ENCODE measurements at places on chromosomes 11 and 22.

DNA sequence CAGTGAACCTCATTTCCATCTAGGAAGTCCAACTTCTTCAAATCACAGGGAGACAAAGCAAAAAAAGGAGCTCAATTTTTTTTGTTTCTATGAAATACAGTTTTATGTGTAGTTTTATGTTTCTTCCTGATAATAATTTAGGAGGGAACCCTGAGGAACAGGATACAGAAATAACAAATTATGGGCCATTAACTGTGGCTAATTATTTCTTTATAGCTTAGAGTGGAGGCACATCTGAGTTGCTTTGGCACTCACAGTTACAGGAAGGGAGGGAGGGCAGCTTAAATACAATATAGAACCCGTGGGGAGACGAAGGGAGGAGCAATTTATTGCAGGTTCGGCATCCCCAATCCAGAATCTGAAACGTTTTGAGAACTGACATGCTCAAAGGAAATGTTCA, 37.1 kb upstream of the HORMAD2 start:
- no peak for DNase-seq

GRCh38 chr22:46592390-46592872, 27.8 kb upstream of the GRAMD4 start:
- DNase-seq = no peak

DNA sequence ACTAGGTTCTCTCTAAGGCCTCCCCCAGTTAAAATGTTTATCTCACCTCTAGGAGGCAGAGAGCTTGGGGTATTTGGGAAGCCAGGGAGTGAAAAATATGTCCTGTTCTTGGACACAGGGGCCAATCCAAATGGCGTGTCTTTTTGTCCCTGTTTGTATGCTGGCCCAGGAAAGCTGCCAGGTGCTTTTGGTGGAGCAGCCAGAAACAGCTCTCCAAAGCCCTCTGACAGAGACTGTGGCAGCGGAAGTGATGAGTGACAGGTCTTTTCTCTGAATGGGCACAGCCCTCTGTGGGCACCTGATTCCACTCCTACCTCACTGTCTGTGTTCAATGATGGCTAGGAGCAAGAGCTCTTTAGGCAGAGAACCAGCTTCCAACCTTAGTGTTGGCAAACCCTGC, 106.4 kb upstream of the KIRREL3 start:
- no peak for DNase-seq

DNA sequence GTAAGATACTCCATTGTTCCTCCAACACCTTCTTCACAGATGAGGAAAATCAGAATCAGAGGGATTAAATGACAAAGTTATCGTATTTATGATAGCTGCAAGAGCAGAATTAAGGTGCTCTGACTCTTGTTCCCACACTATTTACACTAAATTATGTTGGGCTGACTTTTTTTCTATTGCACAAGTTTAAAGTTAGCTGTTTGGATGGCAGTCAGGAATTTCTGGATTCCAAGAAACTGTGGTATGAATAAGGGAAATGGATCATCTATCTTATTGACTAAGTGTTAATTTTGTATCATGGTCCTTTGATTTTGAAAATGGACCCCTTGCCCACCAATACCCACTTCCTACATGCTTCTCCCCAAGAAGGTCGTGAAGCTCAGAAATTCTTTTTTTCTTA, 19.9 kb upstream of the APOA1 start:
- DNase-seq = no peak

- no peak for DNase-seq
These were observed 491.3 kb downstream of the BUD13 start for GRCh38 chr11:116281173-116282160.

- no peak for DNase-seq
These were observed 454.6 kb downstream of the SOX6 start for GRCh38 chr11:15901790-15902189.

DNA sequence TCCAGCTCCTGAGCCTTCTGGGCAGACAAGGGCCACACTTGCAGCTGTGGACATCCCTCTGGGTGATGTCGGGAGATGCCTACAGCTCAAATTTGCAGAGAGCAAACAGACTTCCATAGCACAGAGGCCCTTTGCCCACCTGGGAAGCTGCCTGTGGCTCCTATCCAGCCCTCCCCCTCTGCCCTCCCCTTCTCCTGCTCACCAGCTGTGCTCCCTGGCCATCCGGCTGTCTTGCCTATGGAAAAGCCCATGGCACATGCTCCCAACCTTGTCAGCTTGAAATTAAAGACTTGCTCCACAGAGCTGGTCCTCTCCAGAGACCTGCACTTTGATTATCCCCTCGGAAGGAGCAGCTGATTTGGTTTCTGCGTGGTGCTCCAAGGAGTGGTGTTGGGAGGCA, 118.9 kb upstream of the NECTIN1 start:
- no peak for DNase-seq

- DNase-seq = no peak
These were observed 39.2 kb upstream of the DMC1 start for GRCh38 chr22:38608992-38609750.

GRCh38 chr11:68371171-68372041, 59.0 kb downstream of the LRP5 start:
- DNase-seq = no peak

GRCh38 chr11:102886999-102887398, 12.2 kb upstream of the MMP12 start:
- DNase-seq = no peak

DNA sequence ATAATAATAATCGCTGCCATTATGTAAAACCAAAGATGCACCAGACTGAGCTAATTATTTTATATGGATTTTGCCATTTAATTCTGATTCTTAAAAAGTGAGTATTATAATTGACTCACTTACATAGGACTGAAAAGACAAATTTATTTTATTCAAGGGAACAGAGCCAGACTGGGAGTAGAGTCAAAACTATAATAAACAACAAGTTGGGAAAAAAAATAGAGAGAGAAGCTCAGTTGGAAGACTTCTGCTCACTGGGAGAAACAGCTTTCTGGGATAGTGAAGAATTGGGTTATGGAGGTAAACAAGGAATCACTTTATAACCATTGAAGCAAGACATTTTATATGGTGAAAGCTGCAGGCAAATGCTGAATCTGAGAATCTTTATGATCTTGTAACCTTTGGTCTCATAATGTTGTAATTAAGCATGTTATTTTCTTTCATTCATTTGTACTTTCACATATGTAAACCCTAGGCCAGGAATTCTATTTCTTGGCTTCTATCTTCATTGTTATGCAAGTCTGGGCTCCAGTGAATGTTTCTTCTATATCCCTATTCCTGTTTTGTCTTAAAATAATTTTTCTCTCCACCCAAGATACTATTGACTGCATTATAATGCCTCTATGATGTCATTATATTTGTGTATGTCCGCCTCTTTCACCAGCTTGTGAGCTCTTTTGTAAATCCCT, 725.3 kb upstream of the CCDC179 start:
- no peak for DNase-seq

GRCh38 chr22:37133304-37134018, 16.3 kb downstream of the IL2RB start:
- DNase-seq = no peak

Measured in breast epithelium (tissue), 4 donors.